EH (cell line): ENCODE measurements at places on chromosomes 2 and 18.

DNA sequence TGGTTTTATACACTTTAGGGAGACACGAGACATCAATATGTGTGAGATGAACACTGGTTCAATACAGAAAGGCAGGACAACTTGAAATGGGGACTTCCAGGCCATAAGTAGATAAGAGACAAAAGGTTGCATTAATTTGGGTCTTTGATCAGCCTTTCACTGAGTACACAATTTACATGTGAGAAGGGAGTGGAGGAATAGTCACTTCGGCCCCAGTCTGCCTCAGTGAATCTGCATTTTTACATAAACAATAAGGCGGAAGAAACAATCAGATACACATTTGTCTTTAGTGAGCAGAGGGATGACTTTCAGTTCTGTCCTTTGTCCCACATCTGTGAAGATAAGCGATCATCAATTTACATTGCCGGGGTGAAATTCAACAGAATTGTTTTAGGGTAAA, 104.3 kb upstream of the ARL4C start:
- DNase-seq = no peak

GRCh38 chr18:46213295-46213694, 109.1 kb downstream of the HAUS1 start:
- peak; percentile 8 for DNase-seq

GRCh38 chr2:238021327-238021726, 39.5 kb upstream of the SCLY start:
- peak; percentile 47 for DNase-seq

GRCh38 chr2:189641002-189641401, 20.3 kb upstream of the ASNSD1 start:
- no peak for DNase-seq

DNA sequence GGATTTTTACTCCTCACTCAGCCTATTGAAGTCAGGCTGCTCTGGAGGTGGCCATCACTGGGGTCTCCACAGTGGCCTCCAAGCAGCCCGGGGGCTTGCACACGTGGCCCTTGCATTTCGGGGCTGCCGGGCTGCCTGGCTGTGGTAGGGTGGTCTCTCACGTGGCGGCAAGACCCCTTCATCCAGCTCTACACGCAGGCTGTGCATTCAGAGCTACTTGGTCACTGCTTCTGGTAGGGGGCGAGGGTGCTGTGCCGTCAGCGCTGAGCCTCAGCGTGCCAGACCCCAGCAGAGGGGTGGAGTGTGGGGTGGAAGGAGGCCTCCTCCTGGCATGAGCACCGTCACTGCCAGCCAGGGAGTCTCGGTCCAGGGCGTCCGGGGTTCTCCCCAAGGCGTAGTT, 80.6 kb downstream of the SH3BP4 start:
- no peak for DNase-seq

- no peak for DNase-seq
Observed at GRCh38 chr2:147495734-147496133, 349.1 kb upstream of the ACVR2A start.

- peak; percentile 41 for DNase-seq
Observed at GRCh38 chr2:72676341-72677025, 149.3 kb downstream of the EXOC6B start.

GRCh38 chr2:8191427-8191826, 490.4 kb upstream of the ID2 start:
- peak; percentile 38 for DNase-seq

GRCh38 chr18:27713738-27714095, 463.2 kb downstream of the CDH2 start:
- DNase-seq = peak; percentile 79

DNA sequence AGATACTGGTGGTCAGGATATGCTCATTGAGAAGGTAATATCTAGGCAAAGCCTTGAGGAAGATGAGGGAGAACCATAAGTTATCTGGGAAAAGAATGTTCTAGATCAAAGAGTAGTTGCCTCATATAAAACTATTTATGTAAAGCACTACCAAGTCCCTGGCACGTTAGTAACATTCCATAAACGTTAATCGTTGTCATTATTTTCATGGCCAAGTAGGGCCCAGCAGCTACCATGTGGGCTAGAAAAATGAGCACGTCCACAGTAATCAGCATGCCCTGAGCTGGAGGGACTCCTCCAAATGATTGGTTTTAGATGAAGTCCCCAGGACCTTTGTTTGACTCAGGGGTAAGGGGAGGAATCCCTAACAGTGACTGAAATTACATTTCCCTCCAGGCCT, 32.7 kb upstream of the AFTPH start:
- DNase-seq = peak; percentile 69

GRCh38 chr2:127183771-127184170, 36.3 kb downstream of the CYP27C1 start:
- no peak for DNase-seq

DNA sequence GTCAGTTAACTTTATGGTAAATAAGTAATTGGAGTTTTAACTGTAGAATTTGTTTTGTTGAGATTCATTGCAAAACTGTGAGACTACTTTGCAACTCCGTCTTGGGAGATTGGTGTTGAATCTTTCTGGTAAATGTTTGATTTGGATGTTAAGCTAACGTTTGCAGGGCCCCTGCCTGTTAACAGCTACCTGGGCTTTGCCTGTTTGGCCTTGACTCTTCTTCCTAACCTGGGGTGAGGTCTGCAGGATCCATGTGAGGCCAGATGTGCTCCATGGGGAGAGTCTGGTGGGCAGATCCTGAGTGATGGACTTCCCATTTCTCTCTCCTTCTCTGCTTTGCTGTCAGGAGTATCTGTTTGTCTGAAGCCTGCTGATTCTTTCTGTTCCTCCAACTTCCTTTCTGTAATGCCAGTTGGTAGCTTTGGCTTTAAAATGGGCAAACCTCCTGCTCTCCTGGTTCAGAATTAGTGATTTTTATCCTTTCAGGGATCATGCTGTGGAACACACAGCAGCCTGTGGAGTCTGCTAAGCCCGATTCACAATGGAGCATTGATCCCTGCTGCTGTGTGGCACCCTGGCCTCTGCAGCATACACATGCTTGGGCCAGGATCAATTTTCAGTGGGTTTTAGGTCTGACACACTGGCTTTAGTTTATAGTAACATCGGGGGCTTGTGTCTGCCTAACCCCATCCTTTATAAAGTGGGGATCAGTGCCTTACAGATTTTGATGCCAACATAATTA, 36.3 kb downstream of the PTPRM start:
- no peak for DNase-seq

DNA sequence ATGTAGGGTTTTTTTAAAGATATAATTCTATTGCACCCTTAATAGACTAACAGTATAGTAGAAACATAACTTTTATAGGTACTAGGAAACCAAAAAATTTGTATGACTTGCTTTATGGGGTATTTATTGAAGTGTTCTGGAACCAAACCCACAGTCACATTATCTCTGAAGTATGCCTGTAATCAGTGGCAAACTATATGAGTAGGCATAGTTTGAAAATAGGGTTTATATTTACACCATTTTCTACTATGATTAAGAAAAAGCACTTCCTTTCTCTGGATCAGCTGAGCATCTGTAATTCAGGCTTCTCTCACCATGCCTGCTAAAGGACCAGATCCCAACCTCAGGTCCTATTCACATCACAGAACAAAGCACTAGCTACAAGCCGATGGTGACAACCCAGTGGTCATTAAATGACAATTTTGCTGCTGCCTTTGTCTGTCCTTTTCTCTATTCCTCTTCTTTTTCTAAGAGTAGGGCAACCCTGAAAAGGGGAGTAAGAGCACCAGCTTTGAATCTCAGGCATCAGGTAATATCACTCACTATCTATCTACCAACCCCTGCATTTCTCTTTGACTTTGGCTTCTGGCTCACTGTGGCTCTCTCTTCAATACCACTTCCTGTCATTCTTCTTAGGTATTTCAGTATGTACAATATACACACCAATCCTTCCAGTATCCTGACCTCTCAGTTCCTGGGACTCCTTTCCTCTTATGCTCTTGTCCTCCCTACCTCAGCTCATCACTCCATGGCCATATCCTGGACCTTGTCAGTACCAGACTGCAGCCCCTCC, 14.4 kb downstream of the NEMP2 start:
- no peak for DNase-seq

GRCh38 chr18:39007031-39007902, 1441.7 kb upstream of the CELF4 start:
- DNase-seq = no peak

DNA sequence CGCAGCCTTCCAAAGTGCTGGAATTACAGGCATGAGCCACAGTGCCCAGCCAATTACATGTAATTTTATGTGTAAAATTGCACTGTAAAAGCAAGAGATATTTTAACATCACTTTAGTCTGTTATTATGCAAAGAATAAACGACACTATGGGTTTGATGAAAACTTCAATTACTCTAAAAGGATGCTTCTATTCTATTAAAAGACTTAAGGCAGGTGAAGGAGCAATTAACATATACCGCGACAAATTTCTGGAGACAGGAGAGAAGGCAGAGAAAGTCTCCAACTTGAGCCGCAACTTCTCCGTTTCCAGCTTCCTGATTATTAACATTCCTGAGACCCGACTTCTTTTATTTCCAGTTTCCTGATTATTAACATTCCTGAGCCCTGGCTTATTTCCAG, 53.7 kb downstream of the FAM210A start:
- DNase-seq = no peak

DNA sequence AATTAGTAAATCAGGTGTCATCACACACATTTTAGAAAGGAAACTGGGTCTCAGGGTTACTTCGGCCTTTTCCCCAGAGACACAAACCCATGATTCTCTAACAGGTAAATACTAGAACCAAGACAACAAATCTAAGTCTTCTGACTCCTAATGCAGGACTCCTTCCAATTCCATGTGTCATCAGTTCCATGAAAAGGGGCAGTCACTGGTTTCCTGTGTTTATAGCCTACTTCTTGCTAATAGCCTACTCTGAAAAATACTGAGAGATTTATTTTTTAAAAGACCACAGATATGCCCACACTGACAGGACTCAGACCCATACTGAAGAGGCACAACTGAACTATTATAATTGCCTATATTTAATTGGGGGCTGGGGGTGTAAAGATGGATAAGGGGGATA, 33.0 kb downstream of the RAB1A start:
- DNase-seq = peak; percentile 41

DNA sequence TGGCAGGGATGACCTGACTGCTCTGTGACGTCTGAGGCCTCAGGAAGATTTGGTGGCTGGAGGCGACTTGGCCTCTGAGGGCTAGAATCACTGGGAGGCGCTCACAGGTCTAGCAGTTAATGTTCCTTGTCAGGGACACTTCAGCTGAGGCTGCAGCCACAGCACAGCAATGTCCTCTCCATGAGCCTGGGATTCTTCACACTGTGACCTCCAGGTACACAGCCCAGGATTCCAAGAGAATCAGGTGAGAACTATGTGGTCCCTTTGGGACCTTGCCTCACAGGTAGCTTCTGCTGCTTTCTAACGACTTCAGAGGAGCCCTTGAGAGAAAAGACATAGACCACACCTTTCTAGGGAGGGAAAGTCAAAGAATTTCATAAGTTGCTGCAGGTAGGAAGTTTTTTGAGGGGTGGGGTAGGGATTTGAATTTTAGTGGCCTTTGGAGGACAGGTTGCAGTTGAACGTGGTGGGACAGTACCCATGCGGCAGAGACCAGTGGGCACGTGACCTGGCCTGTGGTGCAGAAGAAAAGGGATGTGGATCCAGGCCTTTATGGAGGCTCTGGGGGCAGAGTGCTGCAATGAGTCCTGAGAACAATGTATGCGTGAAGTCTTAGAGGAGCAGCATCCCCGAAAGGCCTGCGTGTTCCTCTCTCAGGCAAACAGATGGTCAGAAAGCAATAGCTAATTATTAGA, 86.2 kb downstream of the LYPD1 start:
- DNase-seq = no peak

DNA sequence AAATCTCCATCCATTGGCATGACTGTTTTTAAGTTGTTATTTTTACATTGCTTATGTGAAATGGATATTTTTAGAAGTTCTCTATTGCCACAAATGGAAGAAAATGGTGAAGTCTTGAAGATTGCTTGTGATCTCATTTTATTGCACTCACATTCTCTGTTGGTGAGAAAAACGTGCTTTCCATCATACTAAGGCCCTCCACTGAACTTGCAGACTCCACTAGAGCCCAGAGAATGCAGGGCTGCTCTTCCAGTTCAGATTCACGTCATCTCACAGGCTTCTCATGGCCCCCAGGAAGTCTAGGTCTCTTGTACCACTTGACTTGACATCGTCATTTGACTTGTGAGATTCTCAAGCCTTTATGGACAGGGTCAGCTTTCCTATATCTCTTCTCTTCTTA, 254.8 kb upstream of the COPS8 start:
- peak; percentile 78 for DNase-seq

GRCh38 chr2:71865391-71865965, 282.2 kb downstream of the CYP26B1 start:
- no peak for DNase-seq

- peak; percentile 49 for DNase-seq
Observed at GRCh38 chr2:28268386-28268785, 124.3 kb upstream of the FOSL2 start.

DNA sequence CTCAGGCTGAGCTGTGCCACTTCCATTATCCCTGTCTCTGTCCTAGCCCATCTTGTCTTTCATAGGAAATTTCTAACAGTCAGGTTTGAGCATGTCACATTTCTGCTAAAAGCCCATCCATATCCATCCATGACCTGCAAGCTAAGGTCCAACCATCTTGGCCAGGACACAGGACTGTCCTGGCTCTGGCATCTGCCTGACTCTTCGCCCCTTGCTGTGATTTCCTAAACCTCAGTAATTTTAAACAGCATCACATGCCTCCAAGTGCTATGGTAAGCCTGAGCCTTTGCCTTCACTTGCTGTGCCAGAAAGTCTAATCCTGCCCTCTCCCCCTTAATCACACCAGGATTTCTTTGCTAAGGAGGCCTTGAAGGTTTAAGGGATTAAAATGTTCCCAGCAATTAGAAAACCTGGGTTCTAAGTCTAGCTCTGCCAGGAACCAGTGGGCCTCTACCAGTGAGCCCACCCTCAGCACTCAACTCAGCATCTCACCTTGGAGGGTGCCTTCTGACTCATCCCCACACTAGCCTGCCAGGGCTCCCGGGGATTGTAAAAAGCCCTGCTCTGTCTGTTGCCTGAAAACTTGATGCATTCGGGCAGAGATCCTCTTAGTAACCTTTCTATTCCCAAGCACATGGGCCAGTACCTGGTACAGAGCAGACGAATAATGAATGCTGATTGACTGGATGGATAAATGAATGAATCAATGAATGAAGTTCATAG, 411.0 kb downstream of the LRATD1 start:
- DNase-seq = no peak

DNA sequence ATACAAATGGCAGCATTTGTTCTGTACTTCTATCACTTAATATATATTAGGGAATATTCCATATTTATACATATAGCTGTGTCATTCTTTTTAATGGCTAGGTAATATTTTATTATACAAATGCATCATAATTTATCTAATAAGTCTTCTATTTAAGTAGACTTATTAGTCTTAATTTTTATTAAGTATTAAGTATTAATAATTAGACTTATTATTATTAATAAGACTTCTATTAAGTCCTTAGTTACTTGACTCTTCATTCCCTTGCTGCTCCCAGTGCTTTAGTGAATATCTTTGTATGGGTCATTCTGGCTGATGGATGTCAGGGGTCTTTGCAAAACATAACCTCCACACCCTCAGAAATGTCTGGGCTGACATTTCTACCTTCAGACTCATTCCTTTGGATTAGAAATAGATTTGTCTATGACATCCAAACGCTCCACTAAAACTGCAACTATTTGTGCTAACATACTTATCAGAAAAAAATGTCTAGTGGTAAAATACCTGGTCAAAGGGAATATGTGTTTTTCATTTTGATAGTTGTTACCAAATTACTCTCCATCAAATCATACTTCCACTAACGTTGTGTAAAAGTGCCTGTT, 35.8 kb downstream of the EN1 start:
- DNase-seq = no peak
